ENCODE measurements at places on chromosomes 3 and 15.
A peak's percentile ranks its signal among the peaks of the same experiment; 100 is the strongest.

GRCh38 chr3:43793648-43794372 is 103.1 kb downstream of the ABHD5 start:
- no peak for DNase-seq

- DNase-seq: no peak
These were observed 57.6 kb downstream of the ATG7 start for GRCh38 chr3:11329777-11330176.

DNA sequence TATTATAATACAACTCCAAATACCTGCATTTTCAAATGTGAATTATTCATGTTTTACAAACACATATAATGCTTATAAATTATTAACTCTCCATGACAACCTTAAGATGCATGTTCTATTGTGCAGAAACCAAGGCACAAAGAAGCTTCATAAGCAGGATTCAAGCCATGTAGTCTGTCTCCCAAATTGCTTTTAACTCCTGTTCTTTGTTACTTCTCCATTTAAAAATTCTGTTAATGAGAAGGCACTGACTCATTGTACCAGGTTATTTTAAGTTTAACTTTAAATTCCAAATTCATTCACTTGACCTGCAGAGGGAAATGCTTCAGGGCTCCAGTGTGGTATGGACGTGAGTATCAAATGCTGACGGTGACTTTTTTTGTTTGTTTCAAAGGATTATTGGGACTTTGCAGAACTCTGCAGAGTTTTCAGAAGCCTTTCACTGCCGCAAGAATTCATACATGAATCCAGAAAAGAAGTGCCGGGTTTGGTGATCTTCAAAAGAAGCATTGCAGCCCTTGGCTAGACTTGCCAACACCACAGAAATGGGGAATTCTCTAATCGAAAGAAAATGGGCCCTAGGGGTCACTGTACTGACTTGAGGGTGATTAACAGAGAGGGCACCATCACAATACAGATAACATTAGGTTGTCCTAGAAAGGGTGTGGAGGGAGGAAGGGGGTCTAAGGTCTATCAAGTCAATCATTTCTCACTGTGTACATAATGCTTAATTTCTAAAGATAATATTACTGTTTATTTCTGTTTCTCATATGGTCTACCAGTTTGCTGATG is 100.0 kb downstream of the MME start:
- no peak for DNase-seq

GRCh38 chr3:182954553-182955235 is 25.6 kb downstream of the DCUN1D1 start:
- no peak for DNase-seq

- DNase-seq: no peak
These were observed 45.6 kb downstream of the DMXL2 start for GRCh38 chr15:51576911-51577500.

GRCh38 chr3:23648996-23649395 is 156.8 kb upstream of the UBE2E1 start:
- no peak for DNase-seq

DNA sequence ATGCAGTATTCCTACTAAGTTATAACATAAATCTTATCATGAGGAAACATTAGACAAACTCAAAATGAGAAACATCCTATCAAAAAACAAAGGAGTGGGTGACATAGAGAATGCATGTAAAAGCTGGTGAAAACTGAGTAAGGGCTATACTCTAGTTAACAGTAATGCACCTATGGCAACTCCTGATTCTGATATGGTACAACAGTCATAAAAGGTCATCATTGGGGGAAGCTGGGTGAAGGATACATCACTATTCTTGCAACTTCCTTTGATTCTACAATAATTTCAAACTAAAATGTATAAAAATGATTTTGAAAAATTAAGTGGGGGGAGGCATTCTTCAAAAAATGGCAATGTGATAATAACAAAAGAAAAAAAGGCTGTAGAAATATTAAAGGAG is 6.8 kb downstream of the PIK3R4 start:
- DNase-seq: no peak

GRCh38 chr3:127149621-127150310 is 43.2 kb upstream of the PRR23E start:
- no peak for DNase-seq

GRCh38 chr15:68258692-68259091 is 18.9 kb upstream of the FEM1B start:
- DNase-seq: no peak

GRCh38 chr3:72496051-72496670 is 352.1 kb downstream of the SHQ1 start:
- DNase-seq: no peak

DNA sequence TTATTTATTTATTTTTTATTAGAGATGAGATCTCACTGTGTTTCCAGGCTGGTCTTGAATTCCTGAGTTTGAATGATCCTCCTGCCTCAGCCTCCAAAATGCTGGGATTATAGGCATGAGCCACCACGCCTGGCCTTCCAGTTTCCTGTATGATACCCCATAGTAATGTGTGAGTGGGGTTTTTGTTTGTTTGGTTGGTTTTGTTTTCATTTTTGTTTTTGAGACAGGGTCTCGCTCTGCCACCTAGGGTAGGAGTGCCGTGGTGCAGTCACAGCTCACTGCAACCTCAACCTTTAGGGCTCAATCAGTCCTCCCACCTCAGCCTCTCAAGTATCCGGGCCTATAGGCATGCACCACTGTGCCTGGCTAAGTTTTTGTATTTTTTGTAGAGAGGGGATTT is 30.9 kb downstream of the GOLM2 start:
- no peak for DNase-seq

- no peak for DNase-seq
These were observed 369.1 kb downstream of the RBMS3 start for GRCh38 chr3:29649815-29650547.

- DNase-seq: no peak
These were observed 231.3 kb upstream of the KCNMB2 start for GRCh38 chr3:178304758-178305467.

DNA sequence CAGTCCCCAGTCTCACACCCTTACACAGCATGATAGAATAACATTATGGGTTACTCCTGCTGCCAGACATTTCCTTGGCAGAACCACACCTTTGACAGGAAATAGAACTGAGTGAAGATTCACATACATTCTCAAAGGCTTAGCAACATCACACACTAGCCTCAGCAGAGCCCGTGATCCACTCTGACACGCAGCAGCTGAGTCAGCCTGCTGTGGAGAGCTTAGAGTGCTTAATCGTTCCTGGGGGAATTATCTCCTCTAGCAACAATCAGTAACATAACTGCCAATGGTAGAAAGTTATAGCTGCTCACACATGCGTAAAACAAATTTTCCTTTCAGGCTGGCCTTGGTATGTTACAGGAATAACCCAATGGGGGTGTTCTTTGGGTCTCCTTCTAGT is 382.1 kb downstream of the GAP43 start:
- DNase-seq: no peak

GRCh38 chr15:22955544-22956119 is 24.5 kb downstream of the CYFIP1 start:
- DNase-seq: no peak

GRCh38 chr3:113147681-113148261 is 63.6 kb upstream of the BOC start:
- DNase-seq: no peak

DNA sequence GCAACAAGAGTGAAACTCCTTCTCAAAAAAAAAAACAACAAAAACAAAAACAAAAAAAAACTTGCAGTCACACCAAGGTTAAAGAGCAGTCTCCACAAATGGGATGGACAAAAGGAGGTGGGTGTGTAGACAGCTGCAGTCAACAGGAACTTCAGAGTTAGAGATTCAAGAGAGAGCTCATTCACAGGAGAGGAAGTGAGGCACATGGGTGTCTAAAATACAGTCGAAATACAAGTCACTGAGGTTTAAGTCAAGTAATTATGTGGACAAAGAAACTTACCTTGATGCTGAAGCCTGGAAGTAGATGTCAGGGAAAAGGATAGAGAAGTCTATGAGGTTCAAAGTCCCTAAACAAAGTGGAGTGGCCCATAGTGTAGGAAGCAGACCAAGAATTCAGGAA is 14.8 kb downstream of the MRPS11 start:
- no peak for DNase-seq

- no peak for DNase-seq
These were observed 44.8 kb downstream of the ALDH1L1 start for GRCh38 chr3:126135406-126136076.

GRCh38 chr3:126468028-126468891 is 7.4 kb downstream of the ZXDC start:
- DNase-seq: no peak

DNA sequence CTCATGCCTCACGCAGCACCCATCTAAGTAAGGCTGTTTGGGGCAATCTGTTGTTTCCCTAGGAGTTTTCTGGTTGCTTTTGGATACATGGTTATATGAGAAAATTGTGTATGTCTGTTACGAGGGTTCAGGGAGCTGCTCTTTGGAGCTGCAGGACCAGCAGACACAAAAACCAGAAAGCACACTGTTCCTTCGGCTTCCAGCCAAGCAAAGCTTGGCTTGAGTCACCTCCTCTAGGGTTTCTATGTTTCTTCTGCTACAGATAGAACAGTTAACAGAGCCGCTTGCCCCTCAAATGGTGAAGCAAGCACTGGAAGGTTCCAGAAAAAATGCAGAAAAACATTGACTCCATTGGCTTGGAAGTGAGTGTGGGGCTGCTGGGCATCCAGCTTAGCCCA is 49.2 kb upstream of the CTDSPL start:
- no peak for DNase-seq

- DNase-seq: no peak
These were observed 177.4 kb upstream of the PPP2R3A start for GRCh38 chr3:135788146-135788545.

DNA sequence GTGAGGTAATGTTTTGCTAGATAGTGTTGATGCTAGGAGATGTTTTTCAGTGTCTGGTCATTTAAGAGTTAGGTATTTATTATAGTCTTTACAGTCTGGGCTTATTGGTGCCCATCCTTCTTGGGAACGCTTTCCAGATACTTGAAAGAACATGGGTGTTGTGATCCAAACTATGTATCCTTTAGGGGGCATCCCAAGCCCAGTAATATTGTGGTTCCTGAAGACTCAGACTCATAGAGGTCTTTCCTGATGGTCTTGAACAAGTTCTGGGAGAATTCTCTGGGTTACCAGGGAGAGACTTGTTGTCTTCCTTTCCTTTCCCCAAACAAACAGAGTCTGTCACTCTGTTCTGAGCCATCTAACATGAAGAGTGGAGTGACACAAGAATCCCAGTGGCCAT is 99.7 kb upstream of the LRRC3B start:
- DNase-seq: no peak

GRCh38 chr3:158279609-158280008 is 169.7 kb downstream of the RSRC1 start:
- DNase-seq: no peak

GRCh38 chr3:16377847-16378302 is 112.9 kb downstream of the OXNAD1 start:
- no peak for DNase-seq

DNA sequence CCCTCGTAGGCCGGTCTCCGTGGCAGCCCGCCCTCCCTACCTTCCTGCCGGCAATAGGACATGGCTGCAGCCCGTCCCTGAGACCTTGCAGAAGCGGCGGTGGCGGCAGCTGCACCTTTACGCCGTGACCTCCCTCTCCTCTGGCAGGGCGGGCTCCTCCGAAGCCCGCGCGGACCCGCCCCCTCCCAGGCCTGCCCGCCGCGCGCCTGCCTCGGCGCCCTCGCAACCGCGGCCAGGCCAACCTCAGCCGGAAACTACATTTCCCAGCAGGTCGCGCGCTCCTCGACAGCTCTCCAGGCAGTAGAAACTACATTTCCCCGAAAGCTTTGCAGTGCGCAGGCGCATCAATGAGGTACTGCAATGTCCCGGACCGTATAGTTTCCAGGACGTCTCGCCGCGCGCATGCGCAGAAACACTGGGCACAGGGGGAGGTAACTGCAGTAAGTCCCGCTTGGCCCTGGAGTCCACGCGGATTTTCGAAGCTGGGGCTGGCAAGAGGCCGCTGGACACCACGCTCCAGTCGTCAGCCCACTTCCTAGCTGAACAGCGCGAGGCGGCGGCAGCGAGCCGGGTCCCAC is at the start of the genes CHCHD4 and TMEM43:
CHCHD4 (minus strand) TSS at position 256 of the 578 bp plus-strand sequence; CDS start at position 62, 194 bp downstream.
TMEM43 (plus strand) TSS at position 438 of the 578 bp plus-strand sequence. CDS start 142 bp downstream, outside the sequence.
- DNase-seq: peak; percentile 94

- no peak for DNase-seq
These were observed 336.1 kb upstream of the NR2F2 start for GRCh38 chr15:95994418-95994817.

DNA sequence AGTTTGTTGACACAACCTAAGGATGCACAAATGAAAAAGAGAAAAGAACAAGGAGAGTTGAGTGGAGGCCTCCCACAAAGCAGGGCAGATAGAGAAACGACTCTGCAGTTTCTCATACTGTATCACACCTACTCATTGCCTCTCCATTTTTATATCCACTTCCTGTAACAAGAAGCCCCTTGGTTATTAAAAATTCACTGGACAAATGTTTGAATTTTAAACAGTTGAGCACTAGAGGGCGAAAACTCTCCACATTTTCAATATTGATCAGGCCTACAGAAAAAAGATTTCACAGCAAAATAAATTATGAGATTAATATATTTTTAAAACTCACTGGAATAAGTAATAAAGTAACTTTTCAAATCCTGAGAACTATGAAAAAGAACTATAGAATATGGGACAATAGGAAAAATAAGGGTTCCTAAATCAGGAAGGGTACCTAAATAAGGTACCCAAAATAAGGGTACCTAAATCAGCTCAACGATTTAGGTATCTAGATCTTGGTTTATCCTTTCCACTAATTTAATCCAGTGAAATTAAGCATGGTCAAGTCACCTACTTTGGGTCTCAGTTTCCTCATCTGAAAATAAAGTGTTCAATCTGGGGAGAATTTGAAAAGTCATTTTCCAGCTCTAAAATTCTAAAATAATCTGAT is 47.0 kb upstream of the PPIB start:
- DNase-seq: no peak

- DNase-seq: no peak
These were observed 734.2 kb upstream of the ALCAM start for GRCh38 chr3:104632521-104632920.

- no peak for DNase-seq
These were observed 37.0 kb downstream of the MAPK6 start for GRCh38 chr15:52056001-52056400.

- DNase-seq: no peak
These were observed 246.9 kb downstream of the GOLGA6L6 start for GRCh38 chr15:20294651-20295237.

DNA sequence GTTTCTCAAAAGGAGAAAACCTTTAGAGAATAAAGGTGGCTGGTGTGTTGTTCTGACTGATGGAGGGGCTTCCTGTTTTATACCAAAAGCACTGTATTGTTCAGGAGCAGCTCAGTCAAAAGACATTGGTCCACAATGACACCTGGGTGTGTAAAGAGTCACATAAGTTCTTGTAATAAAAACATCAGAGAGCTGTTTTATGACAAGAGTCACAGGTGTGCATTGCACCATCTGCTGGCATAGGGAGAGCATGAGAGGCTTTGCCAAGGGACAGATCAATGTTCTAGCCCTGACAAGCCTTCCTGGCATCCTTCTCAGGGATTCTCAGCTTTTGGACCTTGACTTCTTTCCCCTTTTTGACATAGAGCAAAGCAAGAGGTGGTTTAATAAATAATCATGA is 20.4 kb downstream of the ARPP21 start:
- no peak for DNase-seq

GRCh38 chr3:69590111-69590510 is 149.2 kb upstream of the MITF start:
- DNase-seq: no peak
